ENCODE measurements at places on chromosomes 4 and X.

DNA sequence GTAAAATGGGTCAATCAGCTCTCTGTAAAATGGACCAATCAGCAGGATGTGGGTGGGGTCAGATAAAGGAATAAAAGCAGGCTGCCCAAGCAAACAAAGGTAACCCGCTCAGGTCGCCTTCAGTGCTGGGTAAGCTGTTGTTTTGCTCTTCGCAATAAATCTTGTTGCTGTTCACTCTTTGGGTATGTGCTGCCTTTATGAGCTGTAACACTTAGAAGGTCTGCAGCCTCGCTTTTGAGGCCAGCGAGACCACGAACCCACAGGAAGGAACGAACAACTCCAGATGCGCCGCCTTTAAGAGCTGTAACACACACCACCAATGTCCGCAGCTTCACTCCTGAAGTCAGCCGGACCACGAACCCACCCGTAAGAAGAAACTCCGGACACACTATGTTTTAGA lies 11.5 kb upstream of the CAMK2D start:
- H3K4me3 ChIP-seq, result no peak overlapping the region
- no peak overlapping the region for H3K27ac ChIP-seq
- H3K27me3 ChIP-seq, result no peaks in the 10 kb centered on the region
- H3K4me1 ChIP-seq, result no peaks in the 10 kb centered on the region
- H3K36me3 ChIP-seq, result no peaks in the 10 kb centered on the region
- DNase-seq, result no peak

DNA sequence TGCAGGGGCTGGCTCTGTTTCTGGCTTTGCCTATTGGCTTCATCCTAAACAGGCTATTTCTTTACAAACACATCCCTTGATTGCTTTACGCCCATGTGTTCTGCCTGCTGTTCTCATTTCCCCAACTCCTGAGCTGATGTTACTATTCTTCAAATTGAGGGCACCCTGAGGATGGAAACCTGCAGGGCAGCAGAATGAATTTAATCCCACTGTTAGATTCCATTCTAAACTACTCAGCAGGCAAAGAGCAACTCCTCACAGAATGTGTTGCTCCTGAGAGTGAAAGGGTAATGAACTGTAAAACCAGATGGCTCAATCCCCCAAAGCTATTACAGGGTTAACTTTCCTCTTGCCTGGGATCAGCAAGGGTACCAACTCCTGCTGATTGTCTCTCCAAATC lies 75.7 kb downstream of the ANKRD50 start:
- no peak for DNase-seq
- H3K27ac ChIP-seq, result no peak overlapping the region
- H3K36me3 ChIP-seq, result no peaks in the 10 kb centered on the region
- H3K27me3 ChIP-seq, result no peaks in the 10 kb centered on the region
- H3K4me1 ChIP-seq, result no peaks in the 10 kb centered on the region

DNA sequence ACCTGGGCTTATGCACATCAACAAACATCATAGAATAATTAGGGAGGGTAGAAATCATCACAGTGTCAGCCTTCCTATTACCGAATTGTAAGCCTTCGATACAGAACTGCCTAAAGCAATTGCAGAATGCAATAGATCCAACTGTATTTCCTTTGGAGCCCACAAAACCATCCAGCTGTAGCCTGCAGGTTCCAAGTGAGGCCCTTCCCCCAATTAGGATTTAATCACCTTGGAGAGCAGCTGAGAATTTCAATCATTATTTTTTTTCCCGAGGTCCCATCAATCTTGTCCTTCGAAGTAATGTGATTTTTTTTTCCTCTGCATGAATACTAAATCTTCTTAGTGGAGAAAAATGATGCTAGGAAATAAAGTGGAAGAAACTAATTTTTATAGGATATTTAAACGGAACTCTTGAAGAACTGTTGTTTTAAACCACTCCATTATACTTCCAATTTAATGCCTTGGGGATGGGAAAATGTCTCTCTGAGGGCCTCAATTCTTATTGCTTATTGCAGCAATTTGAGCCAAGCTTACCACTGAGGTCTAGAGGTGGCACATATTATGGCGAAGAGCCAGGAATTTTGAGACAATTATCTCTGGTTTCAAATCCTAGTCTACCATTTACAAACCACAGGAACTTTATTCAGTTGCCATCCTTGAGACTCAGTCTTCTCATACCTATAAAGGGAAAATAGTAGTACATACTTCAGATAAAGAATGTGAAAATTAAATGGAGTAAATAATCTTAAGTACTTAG lies 953.4 kb upstream of the IGFBP7 start:
- no peak for DNase-seq
- no peak overlapping the region for H3K4me3 ChIP-seq
- H3K27me3 ChIP-seq, result no peaks in the 10 kb centered on the region

GRCh38 chr4:156173486-156173885 lies 219.8 kb upstream of the CTSO start:
- H3K36me3 ChIP-seq, result no peaks in the 10 kb centered on the region
- H3K4me3 ChIP-seq, result no peak overlapping the region
- no peak for DNase-seq
- no peak overlapping the region for H3K27ac ChIP-seq
- H3K27me3 ChIP-seq, result no peaks in the 10 kb centered on the region
- no peaks in the 10 kb centered on the region for H3K4me1 ChIP-seq

- H3K4me1 ChIP-seq, result peaks cover 12% of the 10 kb centered on the region
- peak; percentile 89 for DNase-seq
- no peak overlapping the region for H3K4me3 ChIP-seq
- H3K27ac ChIP-seq, result peak overlapping the region; percentile 72
- no peaks in the 10 kb centered on the region for H3K27me3 ChIP-seq
Measured at GRCh38 chrX:77087529-77088169, 359.5 kb upstream of the FGF16 start.

- no peaks in the 10 kb centered on the region for H3K36me3 ChIP-seq
- H3K27ac ChIP-seq, result no peak overlapping the region
- no peaks in the 10 kb centered on the region for H3K27me3 ChIP-seq
- H3K4me1 ChIP-seq, result no peaks in the 10 kb centered on the region
Measured at GRCh38 chr4:86894455-86894854, 2.2 kb upstream of the C4orf36 start.

- H3K27me3 ChIP-seq, result no peaks in the 10 kb centered on the region
- no peaks in the 10 kb centered on the region for H3K36me3 ChIP-seq
- DNase-seq, result no peak
- H3K4me3 ChIP-seq, result no peak overlapping the region
- no peak overlapping the region for H3K27ac ChIP-seq
- H3K4me1 ChIP-seq, result no peaks in the 10 kb centered on the region
Measured at GRCh38 chr4:166628454-166628853, 605.8 kb downstream of the SPOCK3 start.

DNA sequence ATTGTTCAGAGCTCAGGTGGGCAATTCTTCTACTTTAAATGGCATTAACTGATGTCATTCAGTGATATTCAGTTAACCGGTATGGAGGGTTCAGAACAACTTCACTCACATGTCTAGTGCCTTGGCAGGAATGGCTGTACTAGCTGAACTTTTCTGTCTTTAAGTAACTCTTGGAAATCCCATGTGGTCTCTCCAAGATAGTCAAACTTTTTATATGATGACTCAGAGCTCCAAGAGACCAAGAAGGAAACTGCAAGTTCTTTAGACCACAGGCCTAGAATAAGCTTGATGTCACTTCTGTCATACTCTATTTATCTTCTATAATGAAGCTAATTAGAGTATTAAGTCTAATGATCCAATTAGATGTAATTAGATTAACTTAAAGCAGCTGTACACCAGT lies 24.9 kb downstream of the LHFPL1 start:
- no peak for DNase-seq
- H3K4me3 ChIP-seq, result no peak overlapping the region
- no peak overlapping the region for H3K27ac ChIP-seq

DNA sequence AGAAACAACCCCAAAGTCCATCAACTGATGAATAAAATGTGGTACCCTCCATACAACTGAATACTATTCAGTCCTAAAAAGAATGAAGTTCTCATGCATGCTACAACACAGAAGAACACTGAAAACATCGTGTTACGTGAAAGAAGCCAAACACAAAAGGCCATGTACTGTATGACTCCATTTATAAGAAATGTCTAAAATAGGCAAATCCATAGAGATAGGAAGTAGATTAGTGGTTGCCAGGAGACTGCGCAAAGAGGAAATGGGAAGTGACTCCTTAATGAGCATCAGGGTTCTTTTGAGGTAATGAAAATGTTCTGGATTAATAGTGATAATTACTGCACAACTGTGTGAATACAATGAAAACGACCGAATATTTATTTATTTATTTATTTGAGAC lies 23.4 kb downstream of the FBXW7 start:
- H3K36me3 ChIP-seq, result no peaks in the 10 kb centered on the region
- no peaks in the 10 kb centered on the region for H3K4me1 ChIP-seq
- no peak for DNase-seq
- no peak overlapping the region for H3K4me3 ChIP-seq

DNA sequence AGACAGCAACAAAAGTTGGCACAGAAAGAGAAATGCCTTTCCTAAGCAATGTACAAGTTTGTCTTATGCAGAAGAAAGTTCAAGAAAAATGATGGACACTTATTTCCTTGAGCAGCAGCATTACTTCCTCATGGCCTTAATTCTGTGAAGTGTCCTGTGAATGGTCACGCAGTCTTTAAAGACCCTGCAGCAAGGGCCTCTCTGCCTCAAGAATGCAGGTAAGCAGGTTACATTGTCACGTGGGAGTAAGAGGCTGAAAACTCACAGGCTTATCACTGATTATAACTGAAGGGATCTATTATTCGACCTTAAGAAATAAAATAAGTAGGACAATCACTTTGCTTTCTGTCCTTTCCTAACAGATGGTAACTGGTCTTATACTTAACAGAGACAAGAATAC lies 109.1 kb downstream of the ATP8A1 start:
- no peak for DNase-seq
- H3K27ac ChIP-seq, result no peak overlapping the region
- H3K4me3 ChIP-seq, result no peak overlapping the region
- no peaks in the 10 kb centered on the region for H3K27me3 ChIP-seq
- H3K4me1 ChIP-seq, result no peaks in the 10 kb centered on the region

DNA sequence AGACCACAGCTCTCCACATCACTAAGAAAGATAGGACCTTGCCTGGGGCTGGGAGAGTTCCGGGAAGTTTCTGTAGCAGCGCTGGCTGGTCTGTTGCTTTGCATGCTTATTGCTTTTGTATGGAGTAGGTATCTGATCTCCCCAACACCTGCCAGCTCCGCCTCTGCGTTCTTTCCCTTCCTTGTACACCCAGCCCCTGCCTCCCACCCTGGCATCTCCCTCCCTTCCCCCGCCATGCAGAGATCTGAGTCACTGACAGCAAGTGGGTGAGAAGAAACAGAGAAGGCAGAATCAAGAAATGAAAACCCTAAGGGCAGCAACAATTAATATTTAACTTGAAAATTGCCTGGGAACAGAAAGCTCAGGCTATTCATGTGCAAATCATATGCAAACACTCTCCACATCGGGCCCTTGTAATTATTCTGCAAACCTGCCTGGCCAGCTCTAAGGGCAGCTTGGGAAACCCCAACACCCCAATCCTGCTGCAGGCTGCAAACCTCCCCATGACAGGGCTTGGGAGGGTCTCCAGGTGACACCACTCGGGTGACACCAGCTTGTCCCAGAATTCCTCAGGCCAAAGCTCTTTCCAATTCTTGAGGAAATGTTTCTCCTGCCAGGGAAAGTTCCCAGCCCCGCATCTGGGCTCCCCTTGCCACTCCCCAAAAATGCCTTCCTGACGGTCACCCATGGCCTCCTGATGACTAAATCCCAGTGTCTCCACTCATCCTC lies 257.2 kb downstream of the FBXW7 start:
- no peaks in the 10 kb centered on the region for H3K36me3 ChIP-seq
- H3K27me3 ChIP-seq, result no peaks in the 10 kb centered on the region
- H3K27ac ChIP-seq, result no peak overlapping the region
- no peak for DNase-seq
- H3K4me1 ChIP-seq, result no peaks in the 10 kb centered on the region
- no peak overlapping the region for H3K4me3 ChIP-seq

DNA sequence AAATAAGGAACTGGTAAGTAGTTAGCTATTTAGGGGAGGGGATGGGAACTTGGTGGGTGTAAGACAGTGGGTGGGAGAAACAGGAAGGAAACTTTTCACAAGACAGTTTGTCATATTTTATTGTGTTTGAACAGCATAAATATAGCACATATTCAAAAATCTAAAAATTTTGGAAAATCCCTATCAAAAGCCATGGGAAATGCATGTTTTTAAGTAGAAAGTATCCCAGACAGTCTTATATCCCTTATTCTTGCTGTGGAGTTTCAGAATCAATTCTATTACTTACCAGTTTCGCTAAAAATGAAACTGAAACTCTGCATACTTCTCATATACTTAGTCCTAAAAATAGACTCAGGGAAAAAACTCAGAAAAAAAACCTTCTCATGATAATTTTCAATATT lies 22.3 kb upstream of the RASGEF1B start:
- H3K4me1 ChIP-seq, result no peaks in the 10 kb centered on the region
- no peaks in the 10 kb centered on the region for H3K36me3 ChIP-seq
- no peak for DNase-seq
- no peaks in the 10 kb centered on the region for H3K27me3 ChIP-seq
- H3K27ac ChIP-seq, result no peak overlapping the region

GRCh38 chrX:137684591-137684990 lies 118.7 kb downstream of the ZIC3 start:
- DNase-seq, result no peak
- no peaks in the 10 kb centered on the region for H3K36me3 ChIP-seq
- H3K4me3 ChIP-seq, result no peak overlapping the region
- H3K27ac ChIP-seq, result no peak overlapping the region

DNA sequence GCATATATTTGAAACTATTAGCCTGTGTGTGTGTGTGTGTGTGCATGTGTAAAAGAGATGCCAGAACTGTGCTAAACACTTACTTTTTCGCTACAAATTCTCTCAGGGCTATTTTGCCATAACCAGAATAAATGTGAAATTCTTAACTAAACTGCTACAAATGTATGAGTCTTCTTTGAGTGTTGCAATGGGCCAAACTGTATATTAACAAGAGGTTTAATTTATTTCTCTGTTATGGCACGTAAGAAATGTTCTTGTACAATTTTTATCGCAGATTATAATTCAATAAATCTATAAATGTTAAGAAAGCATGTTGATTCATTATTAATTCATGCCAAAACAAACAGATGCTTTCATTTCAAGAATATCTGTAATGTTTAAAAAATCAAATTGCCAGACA lies 454.5 kb upstream of the PCDH7 start:
- no peaks in the 10 kb centered on the region for H3K4me1 ChIP-seq
- H3K36me3 ChIP-seq, result no peaks in the 10 kb centered on the region
- DNase-seq, result no peak
- H3K27me3 ChIP-seq, result no peaks in the 10 kb centered on the region

- no peaks in the 10 kb centered on the region for H3K36me3 ChIP-seq
- DNase-seq, result no peak
- no peak overlapping the region for H3K4me3 ChIP-seq
- H3K4me1 ChIP-seq, result peaks cover 32% of the 10 kb centered on the region
- no peaks in the 10 kb centered on the region for H3K27me3 ChIP-seq
- no peak overlapping the region for H3K27ac ChIP-seq
Measured at GRCh38 chr4:5036239-5036638, 15.0 kb upstream of the STK32B start.

GRCh38 chr4:171186700-171187099 lies 626.5 kb upstream of the GALNTL6 start:
- DNase-seq, result no peak
- H3K4me1 ChIP-seq, result no peaks in the 10 kb centered on the region
- no peaks in the 10 kb centered on the region for H3K27me3 ChIP-seq
- no peak overlapping the region for H3K27ac ChIP-seq
- H3K36me3 ChIP-seq, result no peaks in the 10 kb centered on the region
- no peak overlapping the region for H3K4me3 ChIP-seq

GRCh38 chrX:43188296-43188695 lies 410.3 kb upstream of the PPP1R2C start:
- no peaks in the 10 kb centered on the region for H3K4me1 ChIP-seq
- no peak for DNase-seq
- H3K27ac ChIP-seq, result no peak overlapping the region
- H3K27me3 ChIP-seq, result no peaks in the 10 kb centered on the region
- H3K4me3 ChIP-seq, result no peak overlapping the region

All from ascending aorta (tissue), 2 donors.